ENCODE measurements at places on chromosomes 1 and 21.

GRCh38 chr1:102851616-102852015, 256.7 kb downstream of the COL11A1 start:
- DNase-seq, result no peak

GRCh38 chr1:159000625-159001024, 9.1 kb upstream of the IFI16 start:
- peak; percentile 48 for DNase-seq

DNA sequence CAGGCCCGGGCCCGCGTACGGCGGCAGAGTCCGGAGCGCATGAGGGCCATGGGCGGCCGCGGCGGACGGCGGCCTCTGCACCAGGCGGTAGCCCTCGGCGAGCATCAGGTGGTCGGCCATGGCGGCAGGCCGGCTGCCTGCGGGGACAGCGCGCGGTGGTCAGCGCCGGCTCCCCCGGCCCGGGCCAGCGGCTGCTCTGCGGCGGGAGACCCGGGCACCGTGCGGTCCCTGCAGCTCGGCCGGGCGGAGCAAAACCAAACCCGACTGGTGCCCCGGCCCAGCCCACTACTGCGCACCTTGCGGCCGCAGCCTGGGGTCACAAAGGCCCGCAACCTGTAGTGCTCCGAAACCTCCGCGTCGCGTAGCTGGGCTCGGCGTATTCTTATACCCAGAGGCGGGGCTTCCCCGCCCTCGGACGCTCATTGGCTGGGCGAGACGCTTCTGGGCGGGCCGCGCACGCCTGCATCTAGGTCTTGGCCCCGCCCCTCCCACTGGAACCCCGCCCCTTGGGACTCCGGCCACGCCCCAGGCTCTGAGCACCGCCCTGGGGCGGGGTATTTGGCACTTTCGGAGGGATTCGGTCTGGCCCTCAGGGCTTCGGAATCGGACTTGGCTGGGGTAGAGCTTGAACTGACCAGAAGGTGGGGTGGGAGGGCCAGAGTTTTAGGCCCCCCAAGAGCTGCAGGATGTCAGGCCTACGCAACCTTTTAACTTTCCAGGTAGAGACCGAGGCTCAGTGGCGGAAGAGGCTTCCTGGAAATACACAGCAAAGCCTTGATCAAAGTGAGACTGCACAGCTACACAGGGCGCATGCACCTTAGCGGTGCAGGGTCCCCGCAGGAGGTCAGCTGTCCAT, at the start of gene CITED4:
CITED4 (minus strand) TSS at position 356 of the 856 bp plus-strand sequence; CDS start at position 120, 236 bp downstream.
- peak; percentile 93 for DNase-seq

GRCh38 chr21:21806711-21807597, 808.7 kb downstream of the NCAM2 start:
- DNase-seq, result no peak

DNA sequence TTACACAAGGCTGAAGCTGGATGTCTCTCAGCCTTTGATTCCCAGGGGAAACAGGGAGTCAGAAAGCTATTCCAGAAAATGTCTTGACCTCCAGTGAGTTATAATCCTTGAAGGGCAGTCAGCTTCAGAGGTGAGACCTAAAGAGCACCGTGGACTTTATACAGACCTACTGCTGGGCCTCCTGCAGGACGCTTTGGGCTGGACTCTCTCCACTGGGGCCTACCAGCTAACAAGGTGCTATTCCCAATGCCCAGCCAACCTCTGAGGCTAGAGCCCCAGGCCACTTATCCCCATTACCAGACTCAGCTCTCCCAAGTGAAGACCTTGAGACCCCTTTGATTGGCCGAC, 6.6 kb downstream of the SETD4 start:
- no peak for DNase-seq

All from mesothelial cell of epicardium (in vitro differentiated cells).